NCI-H526 (cell line): ENCODE measurements at places on chromosomes 7 and 10.
A peak's percentile ranks its signal among the peaks of the same experiment; 100 is the strongest.

DNA sequence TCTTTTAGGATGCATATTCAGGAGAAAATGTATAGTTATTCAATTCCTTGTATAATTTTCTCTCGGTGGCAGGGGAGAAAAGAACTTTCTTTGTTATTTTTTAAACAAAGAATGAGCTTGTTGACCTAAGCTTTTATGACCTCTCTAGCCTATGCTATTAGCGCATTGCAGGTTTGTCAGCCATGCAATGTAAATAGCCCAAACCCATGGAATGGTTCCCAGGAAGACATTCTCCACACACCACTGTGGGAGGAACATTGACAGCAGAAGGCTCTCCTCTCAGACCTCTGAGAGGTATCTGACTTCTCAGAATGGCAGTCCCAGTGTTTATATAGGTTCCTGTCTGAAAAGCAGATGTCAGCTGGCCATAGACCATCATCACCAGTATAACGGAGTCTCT is 19.6 kb upstream of the AGBL3 start:
- peak; percentile 58 for DNase-seq

- no peak for DNase-seq
Observed at GRCh38 chr7:6153646-6154541, 118.5 kb downstream of the CYTH3 start.

GRCh38 chr10:56881218-56881617 is 520.2 kb upstream of the ZWINT start:
- no peak for DNase-seq

GRCh38 chr7:155208681-155209477 is 88.8 kb upstream of the INSIG1 start:
- no peak for DNase-seq

DNA sequence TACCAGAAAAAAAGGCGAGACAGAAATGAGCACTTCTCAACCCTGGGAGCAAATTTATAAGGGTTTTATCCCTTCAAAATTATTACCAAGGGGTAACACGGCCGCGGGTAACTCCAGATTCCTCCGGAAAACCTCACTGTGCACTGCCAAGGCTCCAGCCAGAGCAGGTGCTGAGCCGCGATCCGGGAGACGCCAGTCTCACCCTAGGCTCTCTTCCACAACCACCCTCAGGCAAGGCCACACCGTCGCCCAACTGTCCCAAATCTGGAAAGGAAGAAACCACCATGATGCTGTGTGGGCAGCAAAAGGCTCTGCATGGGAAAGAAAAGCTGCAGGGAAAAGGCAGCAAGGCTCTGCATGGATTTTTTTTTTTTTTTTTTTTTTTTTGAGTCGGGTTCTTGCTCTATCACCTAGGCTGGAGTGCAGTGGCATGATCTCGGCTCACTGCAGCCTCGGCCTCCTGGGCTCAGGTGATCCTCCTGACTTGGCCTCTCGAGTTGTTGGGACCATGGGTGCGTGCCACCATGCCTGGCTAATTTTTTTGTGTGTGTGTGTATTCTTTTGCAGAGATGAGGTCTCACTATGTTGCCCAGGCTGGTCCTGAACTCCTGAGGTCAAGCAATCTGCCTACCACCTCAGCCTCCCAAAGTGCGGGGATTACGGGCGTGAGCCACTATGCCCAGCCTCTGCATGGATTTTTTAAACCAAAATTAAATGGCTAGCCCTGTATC is 39.0 kb downstream of the MAD1L1 start:
- no peak for DNase-seq

DNA sequence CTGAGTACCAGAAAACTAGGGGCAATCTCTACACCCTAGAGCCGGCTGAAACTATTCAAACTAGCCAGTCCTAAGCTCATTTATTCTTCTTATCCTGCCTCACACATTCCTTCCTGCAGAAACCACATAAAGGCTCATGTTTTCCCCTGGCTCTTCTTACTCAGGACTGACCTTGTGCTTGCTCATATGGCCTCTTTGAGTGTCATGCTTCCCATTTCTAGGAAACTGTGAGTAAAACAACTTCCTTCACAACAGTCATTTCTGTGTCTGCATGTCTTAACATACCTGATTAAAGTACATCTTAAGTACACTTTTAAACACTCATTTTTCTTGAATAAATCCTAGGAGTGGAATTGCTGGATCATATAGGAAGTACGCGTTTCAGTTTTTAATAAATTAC is 52.3 kb upstream of the KIAA1217 start:
- no peak for DNase-seq

- DNase-seq: no peak
Observed at GRCh38 chr10:5533098-5533731, 8.5 kb downstream of the CALML3 start.

GRCh38 chr7:8594115-8594514 is 160.7 kb downstream of the NXPH1 start:
- DNase-seq: no peak

- DNase-seq: no peak
Observed at GRCh38 chr7:30612658-30613265, 18.1 kb downstream of the GARS1 start.

- no peak for DNase-seq
Observed at GRCh38 chr10:11153766-11154165, 136.1 kb downstream of the CELF2 start.

DNA sequence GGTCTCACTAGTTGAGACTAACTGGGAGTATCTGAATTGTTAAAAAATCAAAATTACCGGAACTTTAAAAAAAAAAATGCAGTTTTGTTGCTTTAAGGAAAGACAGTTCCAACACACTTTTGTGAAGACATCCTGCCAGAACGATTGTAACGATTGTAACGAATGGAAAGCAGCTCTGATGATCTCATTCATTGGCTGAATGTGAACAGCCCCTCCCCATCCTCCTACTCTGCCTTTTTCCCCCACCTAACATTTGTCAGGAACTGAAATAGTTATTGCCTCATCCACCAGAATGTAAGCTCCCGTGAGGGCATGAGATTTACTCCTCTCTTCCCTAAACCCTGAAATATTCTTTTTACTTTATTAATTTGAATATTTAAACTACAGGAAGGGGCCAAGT is 23.1 kb upstream of the ZC3HAV1L start:
- DNase-seq: no peak

- DNase-seq: no peak
Observed at GRCh38 chr7:953547-954327, 743 bp downstream of the ADAP1 start.

DNA sequence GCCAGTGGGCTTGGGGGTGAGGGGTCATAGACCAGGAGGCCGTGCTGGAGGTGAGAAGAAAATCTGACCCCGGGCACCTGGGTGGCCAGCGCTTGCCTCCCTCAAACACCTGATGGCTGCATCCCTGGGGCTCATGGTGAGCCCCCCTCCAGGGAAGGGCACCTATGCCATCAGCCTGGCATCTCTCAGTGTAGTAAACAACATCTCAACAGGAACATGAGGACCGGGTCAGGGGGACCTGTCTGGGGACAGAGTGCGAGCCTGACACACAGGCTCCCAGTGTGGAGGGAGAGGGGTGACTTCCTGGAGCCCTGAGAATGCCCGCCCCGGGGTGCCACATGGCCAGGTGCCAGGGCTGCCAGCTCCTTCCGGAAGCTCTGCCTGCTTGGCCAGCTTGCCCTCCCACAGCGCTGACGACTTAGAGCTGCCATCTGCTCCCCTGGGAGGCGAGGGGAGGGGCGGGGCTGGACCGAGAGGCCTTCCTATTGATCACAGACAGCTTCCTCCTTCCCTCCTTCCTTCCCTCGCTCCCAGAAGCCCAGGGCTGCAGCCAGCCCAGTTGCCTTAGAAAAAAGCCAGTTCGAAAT is 12.3 kb downstream of the STX1A start:
- DNase-seq: no peak

GRCh38 chr7:24980534-24981170 is 674 bp upstream of the OSBPL3 start:
- no peak for DNase-seq

DNA sequence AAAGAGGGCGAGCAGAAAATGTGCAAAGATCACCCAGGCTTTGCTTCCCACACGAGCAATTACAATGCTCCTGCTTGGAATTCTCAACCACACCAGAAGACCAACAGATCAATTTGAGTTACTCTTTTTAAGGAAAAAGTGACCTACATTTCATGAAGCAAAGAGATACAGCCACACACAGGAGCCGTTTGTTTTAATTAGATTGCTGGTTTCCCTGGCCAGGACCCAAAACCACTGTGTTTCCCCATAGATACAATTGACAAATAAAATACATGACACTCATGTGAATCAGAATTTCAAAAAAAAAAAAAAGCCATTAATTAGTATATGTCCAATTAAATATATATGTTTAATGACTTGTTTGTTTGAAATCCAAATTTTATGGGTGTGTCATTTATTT is 458.3 kb downstream of the PLXDC2 start:
- no peak for DNase-seq

- DNase-seq: no peak
Observed at GRCh38 chr7:116698396-116698795, 26.4 kb downstream of the MET start.

DNA sequence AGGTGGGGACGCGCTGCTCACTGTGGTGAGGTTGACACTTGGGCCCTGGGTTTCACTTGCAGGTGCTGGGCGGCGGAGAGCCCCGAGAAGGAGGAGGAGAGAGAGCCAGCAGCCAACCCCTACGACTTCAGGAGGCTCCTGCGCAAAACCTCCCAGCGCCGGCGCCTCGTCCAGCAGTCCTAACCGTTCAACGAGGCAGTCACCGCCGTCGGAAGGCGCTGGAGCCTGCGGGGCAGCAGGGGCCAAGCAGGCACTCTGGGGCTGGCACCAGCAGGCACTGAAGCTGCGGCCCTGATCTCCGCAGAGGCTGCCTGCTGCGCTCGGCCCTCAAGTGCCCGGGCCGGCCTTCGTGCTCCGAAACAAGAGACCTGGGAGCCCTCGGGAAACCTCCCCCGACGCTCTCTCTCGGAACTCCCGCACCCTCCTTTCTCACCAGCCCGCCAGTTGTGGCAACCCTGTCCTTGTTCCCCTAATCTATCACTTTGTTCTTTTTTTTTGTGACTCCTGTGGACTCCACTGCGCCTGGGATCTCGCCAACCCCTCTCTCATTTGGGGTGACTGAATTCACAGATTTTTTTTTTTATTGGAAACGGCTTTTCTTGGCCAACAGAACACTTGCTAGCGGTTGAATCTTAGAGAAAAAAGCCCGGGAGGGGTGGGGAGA is 4.7 kb upstream of the GAD2 start:
- DNase-seq: no peak

DNA sequence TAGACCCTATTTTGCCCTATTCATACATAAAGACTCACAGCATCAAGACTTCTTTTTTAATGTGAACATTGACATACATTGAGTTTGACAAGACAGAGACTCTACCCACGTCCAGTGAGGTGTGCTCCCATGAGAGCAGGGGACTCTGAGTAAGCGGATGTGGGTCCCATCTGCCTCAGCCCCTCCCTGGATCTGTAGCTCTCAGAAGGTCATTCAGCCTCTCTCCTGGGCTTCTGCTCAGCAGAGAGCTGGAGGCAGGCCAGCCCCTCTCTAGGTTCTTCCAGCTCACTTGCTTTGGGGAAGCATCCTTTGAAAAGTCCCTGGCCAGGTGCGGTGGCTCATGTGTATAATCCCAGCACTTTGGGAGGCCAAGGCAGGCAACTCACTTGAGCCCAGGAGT is 146.9 kb upstream of the ZMIZ1 start:
- DNase-seq: no peak

- DNase-seq: no peak
Observed at GRCh38 chr7:94778711-94779459, 123.0 kb upstream of the SGCE start.
